ENCODE measurements at places on chromosomes 13 and 19.

- peak; percentile 71 for DNase-seq
Observed at GRCh38 chr13:77456271-77456670, 79.2 kb upstream of the SCEL start.

DNA sequence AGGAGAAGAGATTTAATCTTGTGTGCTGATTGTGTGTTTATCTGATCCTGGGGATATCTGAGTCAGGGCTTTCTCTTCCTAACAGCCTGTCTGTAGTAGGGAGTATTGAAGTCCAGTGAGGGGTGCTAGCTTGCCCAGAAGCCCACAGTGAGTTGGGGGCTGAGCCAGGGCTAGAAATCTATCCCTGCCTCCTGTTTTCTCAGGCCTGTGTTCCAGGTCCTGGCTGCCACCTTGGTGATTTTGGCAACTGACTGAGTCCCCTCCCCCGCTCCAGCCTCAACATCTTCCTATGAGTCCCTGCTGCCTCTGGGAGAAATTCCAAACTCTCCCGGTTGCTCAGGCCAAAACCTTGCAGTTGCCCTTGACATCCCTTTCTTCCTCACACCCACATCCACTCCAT is 7.7 kb upstream of the NOVA2 start:
- no peak for DNase-seq

GRCh38 chr19:29395111-29395733 is 130.6 kb upstream of the VSTM2B start:
- DNase-seq, result no peak

DNA sequence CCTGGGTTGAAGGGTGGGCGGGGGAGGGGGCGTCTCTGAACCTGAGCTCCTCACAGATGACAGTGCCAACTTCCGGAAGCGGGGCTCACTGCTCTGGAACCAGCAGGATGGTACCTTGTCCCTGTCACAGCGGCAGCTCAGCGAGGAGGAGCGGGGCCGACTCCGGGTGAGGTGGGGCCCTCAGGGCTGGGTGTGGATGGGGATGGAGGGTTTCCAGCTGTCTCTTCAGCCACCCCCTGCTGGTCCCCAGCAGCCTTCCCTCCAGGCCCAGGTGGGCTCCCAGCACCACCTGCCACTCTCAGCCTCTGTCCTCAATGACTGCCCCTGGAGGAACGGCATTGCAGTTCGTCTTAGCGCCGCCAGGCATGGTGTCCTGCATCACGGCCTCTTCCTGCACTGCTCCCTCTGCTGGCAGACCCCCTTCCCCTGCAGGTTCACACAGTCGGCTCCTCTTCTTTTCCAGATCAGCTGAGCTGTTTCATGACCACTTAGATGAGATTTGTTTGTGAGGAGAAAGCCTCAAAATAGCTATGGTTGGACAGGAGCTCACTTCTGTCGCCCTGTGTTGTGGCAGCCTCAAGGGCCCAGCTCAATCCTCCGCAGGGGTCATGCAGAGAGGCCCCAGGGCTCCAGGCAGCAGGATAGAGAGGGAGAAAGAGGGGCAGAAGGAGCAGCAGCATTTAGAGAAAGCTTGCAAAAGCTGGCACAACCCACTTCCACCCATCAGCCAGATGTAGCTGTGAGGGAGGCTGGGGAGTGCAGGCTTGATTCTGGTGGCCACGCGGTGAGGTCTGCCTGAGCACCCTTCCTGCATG is 2.5 kb upstream of the GARIN5A start:
- DNase-seq, result no peak

DNA sequence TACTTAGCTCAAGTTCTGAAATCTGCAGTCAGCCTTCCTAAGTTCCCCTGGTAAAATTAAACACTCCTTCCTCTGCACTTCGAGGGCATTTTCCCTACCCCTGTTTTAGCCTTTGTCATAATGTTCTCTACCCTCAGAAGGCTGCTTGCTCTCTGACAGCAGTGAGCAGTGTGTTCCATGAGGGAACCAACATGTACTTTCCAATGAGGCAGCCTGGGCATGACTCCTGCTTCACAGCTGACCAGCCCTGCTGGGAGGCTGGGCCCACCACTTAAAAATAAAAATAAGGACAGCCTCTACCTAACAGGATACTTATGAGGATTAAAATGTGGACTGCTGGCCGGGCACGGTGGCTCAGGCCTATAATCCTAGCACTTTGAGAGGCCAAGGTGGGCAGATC is 26.4 kb downstream of the RUBCNL start:
- DNase-seq, result peak; percentile 29

Data from inflammatory macrophage treated with lipopolysaccharide for 4 hours (primary cell).